Stimulated activated CD4-positive, alpha-beta T cell treated with anti-CD3 and anti-CD28 coated beads, Interleukin-12 subunit alpha, Interleukin-12 subunit beta, amount 100 ng/mL, for 4 hours (primary cell): ENCODE measurements at places on chromosomes 3 and 15.

DNA sequence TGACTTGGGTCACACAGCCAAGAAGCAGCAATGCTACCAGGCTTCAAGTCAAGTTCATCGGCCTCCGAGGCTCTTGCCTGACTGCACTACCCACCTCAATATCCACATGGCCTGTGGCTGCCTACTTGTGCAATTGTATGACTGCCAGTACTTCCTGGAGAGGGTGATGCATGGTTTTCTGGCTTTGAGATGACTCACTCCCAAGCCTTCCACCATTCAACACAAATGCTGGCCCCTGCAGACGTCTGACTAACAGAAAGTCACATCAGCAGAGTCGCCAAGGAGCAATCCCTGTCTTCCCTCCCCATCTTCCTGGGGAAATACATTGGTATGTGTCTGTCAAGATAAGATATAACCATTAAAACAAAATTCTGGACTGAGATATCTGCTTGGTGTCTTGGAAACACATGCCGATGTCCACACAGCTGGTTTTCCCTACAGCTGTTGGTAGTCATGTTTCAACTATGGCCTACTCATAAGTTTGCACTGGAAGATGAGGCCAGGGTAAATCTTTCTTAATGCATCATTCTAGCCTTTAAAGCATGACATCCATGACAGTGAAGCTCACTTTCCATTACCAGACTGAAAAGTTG lies 79.6 kb upstream of the SPATA12 start:
- peak; percentile 25 for DNase-seq

GRCh38 chr3:22988566-22988965 lies 214.6 kb upstream of the UBE2E2 start:
- DNase-seq = no peak

DNA sequence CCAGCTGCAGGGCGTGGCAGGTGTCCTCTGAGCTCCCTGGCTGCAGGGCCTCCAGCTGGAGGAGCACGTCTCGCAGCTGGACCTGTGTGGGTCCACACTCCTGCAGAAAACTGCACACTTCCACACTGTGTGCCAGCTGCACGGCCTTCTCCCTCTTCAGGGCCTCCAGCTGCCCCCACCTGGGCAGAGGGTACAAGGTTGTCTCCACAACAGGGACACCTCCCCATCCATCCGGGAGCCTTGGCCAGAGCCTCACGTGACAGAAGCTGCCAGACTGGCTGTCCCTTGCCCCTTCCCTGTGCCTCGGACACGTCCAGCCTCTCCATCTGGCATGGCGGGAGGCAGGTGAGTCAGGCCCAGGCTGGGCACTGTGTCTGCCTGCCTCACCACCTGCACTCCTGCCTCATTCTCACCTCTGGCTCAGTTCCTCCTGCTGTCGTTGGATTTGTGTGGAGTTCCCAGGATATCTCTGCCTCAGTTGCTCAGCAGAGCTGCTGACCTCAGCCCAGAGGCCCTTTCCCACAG lies 14.5 kb downstream of the SPTBN5 start:
- DNase-seq = no peak

DNA sequence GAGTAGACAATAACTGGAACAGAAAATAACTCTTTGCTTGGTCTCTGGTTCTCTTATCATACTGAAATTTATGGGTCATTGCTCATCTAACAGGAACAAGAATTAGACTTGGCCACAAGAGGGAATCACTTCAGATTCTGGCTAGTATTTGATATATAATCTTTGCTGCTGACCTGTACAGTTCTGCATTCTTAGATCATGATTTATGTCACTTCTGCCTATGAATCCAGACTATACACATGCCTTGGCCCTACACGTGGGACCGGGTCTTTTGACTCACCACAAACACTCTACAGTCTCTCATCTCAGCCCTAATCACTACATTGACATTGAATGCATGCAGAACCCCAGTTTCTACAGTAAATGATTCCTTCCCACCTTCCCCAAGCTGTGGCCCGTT lies 162.5 kb upstream of the SOX2 start:
- DNase-seq = no peak

GRCh38 chr3:154584041-154584440 lies 154.1 kb upstream of the GPR149 start:
- no peak for DNase-seq

- no peak for DNase-seq
Observed at GRCh38 chr3:59772416-59773408, 722.9 kb upstream of the CFAP20DC start.
